ENCODE measurements at places on chromosomes 6 and 20.
A peak's percentile ranks its signal among the peaks of the same experiment; 100 is the strongest.

- DNase-seq: no peak
Measured at GRCh38 chr6:168370310-168370991, 50.9 kb upstream of the DACT2 start.

DNA sequence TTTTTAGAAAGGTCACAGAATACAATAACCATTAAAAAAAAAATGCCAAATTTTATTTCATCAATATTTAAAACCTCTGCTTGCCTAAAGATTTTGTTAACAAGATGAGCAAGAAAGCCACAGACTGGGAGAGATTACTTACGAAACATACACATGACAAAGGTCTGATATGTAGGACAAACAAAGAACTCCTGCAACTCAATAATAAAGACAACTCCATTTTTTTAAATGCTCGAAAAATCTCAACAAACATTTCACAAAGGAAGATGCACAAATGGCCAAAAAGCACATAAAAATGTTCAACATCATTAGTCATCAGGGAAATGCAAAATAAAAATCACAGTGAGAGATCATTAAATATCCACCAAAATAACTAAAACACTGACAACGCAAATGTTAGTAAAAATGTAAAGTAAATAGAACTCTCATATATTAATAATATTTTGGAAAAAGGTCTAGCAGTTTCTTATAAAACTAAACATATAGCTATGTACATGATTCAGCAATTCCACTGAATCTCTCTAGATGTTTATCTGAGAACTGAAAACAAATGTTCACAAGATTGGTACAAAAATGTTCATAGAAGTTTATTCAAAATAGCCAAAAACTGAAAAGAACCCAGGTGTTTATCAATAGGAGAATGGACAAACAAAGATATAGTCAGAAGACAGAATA lies 10.3 kb downstream of the STK38 start:
- no peak for DNase-seq

DNA sequence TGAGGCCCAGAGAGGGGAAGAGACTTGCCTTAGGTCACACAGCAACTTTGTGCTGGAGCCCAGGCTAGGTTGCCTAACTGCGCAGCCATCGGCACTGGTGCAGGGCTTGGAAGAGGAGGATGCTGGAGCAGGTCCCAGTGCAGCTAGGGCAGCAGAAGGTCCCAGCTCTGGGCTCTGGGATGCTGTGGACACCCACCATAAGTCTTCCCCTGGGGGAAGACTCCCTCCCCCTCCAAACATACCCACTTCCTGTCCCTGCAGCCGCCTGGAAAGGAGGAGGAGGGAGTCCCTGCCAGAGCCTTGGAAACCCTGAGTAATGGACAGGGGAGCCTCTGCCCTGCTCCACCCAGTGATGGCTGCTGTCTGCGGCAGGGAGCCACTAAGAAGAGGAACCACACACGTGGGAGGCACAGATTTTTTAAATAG lies 93.6 kb downstream of the NCR2 start:
- DNase-seq: no peak

DNA sequence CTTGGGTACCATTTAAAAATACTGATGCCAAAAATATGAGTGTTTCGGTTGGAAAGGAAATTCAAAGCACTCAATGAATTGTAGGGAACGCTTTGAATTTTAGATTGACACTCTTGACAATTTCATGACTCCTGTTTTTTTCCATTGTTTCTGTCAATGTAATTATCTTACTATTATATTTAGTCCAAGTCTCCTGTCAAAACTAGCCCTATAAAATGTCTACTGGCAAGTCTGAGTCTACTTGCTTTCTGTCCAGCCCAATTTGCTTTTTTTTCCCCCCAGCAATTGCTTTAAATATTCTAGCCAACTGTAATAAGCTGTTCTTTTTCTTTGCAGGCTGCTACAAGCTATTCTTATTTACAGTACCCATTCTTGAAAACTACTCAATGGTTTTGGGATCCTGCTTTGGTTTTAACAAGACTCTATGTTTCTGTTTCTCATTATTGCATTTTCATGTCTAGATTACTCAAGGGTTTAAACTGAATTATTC lies 1103.9 kb upstream of the GJE1 start:
- no peak for DNase-seq

DNA sequence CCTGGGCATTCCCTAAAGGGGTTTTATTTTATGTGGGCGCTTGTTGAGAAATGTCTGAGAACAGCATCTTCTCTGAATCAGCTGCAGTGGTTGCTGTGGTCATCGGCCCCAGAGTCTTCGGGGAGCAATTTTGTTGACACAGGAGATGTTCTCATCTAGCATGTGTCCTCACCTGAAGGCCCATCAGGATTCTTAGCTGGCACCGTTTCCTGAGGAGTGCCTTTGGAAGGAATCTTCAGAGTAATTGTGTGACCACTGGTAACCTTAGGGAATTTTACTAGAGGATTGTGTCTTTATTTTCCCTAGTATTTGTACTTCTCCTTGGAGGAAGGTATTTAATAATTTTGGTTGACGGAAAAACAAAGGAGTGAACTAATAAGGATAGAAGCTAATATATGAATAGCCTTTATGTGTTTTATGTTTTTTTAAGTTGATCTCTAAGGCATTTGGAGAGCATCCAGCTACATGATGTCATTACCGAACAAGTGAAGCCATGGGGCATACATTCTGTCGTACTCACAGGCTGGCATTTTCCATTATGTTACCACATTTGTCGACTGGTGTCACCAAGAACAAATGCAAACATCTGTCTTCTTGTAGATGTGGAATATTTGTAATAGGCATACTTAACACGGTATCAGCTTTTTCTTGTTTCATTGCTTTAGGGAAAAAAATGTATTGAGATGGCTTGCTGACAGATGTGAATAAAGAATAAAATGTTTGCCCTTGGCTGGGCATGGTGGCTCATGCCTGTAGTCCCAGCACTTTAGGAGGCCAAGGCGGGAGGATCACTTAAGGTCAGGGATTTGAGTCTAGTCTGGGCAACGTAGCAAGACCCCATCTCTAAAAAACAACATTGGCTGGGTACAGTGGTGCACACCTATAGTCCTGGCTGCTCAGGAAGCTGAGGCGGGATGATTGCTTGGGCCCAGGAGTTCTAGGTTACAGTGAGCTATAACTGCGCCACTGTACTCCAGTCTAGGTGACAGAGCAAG lies 41.9 kb downstream of the TULP4 start:
- no peak for DNase-seq

DNA sequence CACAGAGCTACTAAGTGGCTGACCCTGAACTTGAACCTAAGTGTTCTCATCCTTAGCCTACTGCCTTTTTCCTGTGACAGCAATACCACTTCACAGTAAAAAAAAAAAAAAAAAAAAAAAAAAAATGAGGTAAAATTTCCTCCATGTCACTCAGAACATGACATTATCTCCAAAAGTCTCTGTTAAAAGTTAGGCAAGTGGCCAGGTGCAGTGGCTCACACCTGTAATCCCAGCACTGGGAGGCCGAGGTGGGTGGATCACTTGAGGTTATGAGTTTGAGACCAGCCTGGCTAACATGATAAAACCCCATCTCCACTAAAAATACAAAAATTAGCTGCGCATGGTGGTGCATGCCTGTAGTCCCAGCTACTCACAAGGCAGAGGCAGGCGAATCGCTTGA lies 11.2 kb upstream of the HDDC2 start:
- DNase-seq: no peak

GRCh38 chr20:54704032-54704635 lies 228.7 kb downstream of the DOK5 start:
- DNase-seq: no peak

- DNase-seq: peak; percentile 68
Measured at GRCh38 chr6:131950767-131951575, at the start of gene CCN2. CCN2 (minus strand) TSS chr6:131951372; CDS start chr6:131951172, 200 bp downstream.

DNA sequence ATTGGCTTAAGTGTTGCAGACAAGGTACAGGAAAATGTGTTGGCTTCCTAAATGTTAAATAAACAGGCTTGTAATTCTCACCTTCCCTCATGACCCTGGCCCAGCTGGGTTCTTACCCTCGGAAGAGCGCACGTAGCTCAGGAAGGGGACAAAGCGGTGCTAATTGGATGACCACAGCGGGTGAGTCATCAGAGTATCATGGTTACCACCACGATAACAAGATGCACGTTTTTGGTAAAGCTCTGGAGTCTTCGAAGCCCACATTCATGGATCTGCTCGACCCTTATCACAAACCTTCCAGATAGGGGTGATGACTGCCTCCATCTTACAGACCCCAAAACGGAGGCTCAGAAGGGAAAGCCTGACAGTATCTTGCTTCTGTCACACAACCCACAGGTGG lies 32.8 kb downstream of the APCDD1L start:
- no peak for DNase-seq

- DNase-seq: no peak
Measured at GRCh38 chr20:49990271-49990720, 7.5 kb downstream of the SNAI1 start.

GRCh38 chr6:66970373-66970772 lies 1263.3 kb upstream of the EYS start:
- no peak for DNase-seq

- DNase-seq: no peak
Measured at GRCh38 chr20:33915726-33916331, 77.9 kb upstream of the RALY start.

- no peak for DNase-seq
Measured at GRCh38 chr20:38203337-38203980, 38.4 kb upstream of the TGM2 start.

DNA sequence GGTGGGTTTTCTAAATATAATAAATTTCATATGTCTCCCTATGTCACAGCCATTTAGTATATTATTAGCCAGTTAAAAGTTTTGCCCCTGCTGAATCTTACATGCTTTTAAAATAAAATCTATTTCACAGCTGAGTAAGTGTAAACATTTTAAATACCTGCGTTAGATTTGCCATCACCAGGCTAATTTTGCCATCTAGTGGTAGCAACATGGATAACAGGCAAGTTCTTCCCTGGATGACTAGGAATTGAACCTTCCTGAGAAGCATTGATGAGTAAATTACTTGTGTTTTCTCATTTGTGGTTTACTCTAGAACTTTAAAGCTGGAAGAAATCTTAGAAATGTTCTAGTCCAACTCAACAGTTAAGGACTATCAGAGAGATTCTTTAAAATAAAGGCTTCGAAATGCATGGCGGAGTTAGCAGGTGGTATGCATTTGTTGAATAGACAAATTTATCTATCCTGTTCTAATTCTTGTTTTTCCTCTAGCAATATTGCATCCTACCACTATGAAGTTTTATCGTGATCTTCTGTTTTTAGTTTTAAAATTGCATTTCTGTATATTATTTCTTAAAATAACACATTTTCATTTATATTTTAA lies 2.6 kb downstream of the PRSS35 start:
- DNase-seq: no peak

DNA sequence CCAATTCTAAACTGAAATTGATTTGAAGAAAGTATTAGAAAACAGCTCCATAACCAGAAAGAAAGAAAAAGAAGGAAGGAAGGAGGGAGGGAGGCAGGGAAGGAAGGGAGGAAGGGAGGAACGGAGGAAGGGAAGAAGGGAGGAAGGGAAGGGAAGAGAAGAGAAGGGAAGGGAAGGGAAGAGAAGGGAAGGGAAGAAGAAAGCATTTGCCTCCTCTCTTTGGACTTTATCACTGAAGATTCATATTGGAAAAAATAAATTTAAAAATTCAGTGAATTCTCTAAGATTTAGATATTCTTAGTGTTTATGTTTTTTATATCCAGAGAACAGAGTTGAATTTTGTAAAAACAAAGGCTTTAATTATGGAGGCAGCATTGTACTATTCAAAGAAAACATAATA lies 68.5 kb upstream of the NXT1 start:
- no peak for DNase-seq

DNA sequence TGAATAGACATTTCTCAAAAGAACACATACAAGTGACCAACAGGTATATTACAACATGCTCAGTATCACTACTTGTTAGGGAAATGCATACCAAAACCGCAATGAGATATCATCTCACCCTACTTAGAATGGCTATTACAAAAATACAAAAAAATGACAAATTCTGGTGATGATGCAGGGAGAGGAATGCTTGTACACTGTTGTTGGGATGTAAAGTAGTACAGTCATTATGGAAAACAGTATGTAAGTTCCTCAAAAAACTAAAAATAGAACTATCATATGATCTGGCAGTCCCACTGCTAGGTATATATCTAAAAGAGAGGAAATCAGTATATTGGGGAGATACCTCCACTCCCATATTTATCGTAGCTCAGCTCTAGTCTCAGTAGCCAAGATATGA lies 10.9 kb upstream of the SLC17A5 start:
- no peak for DNase-seq

GRCh38 chr6:146498309-146498708 lies 45.3 kb upstream of the RAB32 start:
- DNase-seq: no peak

- no peak for DNase-seq
Measured at GRCh38 chr6:106892186-106892585, 82.3 kb downstream of the CD24 start.

DNA sequence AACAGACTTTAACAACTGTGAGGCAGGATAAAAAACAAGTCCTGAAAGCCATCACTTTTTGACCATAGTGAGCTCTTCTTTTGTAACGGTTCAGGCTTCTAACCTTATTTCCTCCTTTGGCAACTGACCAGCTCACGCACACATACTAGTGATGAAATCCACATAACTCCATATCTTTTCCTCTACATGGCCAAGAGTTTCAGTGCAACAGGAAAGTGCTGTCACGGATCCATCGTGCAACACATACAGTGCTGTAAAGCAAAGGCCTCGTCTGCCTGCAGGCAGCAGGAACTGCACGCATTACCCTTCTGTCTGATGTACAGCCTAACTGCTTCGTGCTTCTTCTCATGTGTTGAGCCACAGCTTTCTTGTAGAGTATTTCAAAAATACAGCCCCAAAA lies 108.5 kb downstream of the EPM2A start:
- DNase-seq: no peak

- DNase-seq: no peak
Measured at GRCh38 chr20:52404671-52405070, 213.1 kb upstream of the ZFP64 start.

- no peak for DNase-seq
Measured at GRCh38 chr6:7559651-7560385, 18.3 kb downstream of the DSP start.

DNA sequence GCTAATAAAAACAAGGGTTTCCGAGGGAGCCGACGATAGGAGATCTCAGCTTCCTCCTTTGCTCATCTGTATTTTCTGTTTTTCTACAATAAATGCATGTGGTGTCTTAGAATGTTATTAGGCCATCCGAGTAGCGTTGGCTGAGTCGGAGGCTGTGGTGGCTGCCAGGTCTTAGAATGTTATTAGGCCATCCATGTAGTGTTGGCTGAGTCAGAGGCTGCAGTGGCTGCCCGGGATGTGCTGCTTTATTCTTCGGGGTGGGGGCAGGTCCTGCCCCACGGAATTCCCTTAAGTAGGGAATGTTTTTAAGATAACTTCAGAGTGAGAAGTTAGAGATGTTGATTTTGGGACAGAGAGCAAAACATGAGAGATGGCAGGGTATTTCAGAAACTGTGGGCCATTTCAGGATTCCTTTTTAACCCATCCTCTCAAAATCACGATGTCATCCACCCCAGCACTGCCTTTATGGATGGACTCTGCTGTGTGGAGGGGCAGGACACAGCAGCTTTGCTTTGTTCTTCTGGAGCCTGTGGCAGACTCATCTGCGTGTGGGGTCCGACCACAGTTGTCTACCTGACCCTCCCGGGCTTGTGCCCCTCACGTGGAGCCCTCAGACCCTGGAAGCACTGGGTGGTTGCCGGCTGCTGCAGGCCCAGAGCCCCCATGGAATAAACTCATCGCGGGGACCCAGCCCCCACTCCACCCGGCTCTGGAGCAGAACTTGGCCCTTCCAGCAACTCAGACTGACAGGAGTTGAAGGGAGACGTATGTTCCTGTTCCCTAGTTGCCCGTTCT lies 20.4 kb downstream of the OSBPL2 start:
- DNase-seq: no peak

GRCh38 chr20:53960579-53961272 lies 109.7 kb downstream of the BCAS1 start:
- DNase-seq: no peak
